NCI-H2081 treated with DMSO at 0.1 percent for 48 hours (cell line): ENCODE measurements at places on chromosomes 2 and 18.

DNA sequence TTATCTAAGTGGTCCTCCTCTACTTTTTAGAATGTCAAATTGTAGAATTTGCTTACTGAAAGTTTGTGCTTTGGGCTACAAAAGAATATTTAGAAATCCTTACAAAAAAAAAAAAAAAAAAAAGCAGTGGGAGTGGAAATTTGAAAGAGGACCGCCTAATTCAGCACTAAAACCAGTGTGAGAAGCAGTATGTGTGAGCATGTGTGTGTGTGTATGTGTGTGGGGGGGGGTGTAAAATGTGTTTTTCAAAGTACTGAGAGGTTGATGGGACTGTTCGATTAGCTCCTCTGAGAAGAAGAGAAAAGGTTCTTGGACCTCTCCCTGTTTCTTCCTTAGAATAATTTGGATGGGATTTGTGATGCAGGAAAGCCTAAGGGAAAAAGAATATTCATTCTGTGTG, at the start of gene VIT:
Gene VIT, plus strand, starts transcription at position 175 of the 400 bp plus-strand sequence. CDS start 19,664 bp downstream, outside the sequence.
- no peak for DNase-seq

DNA sequence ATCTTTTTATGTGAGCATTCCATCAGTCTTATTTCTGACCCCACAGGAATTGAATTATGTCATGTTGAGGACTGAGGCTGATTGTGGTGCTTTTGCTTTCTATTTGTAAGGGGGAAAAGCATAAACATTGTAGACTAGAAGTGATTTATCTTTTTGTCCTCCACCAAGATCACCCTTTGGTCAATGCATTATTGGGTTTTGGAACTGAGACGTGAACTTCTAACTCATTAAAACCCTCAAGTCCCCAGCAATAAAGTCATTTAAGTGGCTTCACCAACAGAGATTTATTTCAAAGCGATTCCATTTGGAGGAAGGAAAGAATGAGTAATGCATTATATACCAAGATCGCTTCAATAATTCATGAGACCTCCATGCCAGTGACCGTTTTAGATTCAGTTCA, 75.5 kb upstream of the TXNDC2 start:
- DNase-seq: no peak

GRCh38 chr18:34772887-34773286, 62.8 kb downstream of the DTNA start:
- DNase-seq: no peak

DNA sequence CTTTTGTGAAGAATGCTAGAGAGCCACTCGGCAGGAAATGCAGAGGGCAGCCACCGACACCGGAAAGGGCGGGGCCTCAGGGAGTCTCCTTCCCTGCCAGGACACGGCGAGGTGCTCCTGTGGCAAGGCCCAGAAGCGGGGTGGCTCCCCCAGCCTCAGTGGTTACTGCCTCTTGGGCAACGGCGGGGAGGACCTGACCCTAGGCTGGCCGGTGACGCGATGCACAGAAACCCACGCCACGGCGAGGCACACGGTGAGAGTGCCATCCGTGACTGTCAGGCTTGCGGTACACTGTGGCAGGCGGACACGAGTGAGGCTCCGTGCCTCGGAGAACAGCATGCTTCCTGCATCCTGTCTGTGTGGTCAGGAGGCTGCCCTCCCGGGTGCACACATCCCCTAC, 47.8 kb downstream of the ZAP70 start:
- DNase-seq: no peak

- DNase-seq: no peak
Observed at GRCh38 chr18:42583283-42583731, 532.2 kb downstream of the RIT2 start.

GRCh38 chr2:138531913-138532312, 30.3 kb downstream of the SPOPL start:
- no peak for DNase-seq

DNA sequence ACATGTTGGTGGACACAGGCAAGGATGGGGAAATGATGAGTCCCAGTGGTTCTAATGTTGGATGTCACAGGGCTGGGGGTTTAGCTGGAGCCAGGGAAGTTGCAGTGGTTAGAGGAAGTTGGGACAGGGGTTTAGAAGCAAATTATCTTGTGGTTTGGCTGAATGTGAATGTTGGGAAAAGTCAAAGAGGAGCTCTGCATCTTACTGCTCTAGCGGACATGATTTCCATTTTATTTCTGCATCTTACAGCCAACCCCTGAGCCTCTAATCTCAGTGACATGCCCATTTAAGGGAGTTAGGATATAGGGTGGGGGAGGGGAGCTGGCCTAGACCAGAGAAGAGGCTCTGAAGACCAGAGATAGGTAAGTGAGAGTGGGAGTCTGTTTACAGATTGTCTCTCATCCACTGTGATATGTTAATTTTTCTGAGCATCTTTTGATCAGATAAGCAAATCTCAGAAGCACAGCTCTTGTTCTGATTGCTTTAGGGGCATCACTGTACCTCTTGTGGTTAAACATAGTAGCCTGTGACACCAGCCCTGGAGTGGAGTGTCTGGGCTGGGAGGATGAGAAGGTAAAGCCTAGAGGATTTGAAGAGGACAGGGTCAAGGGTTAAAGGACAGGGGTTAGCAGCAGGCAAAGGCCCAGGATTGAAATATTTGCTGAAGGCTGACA, 43.6 kb downstream of the SETBP1 start:
- no peak for DNase-seq

DNA sequence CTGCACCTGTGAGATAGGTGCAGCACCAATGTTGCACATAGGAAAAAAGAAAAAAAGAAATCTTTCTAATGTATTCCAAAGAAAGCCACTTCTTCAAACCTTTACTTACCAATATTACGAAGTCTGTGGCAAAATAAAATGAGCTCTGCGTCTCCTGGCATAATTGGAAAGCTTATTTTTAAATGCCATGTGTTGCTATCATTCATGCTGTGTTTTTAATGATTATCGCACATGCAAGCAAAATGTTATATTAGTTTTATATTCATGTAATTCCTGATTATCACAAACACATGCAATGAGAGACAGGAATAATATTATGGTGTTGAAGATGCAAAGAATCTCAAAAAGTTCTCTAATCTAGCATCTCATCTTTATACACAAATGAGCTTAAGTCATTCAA, 47.0 kb upstream of the PARD3B start:
- no peak for DNase-seq

DNA sequence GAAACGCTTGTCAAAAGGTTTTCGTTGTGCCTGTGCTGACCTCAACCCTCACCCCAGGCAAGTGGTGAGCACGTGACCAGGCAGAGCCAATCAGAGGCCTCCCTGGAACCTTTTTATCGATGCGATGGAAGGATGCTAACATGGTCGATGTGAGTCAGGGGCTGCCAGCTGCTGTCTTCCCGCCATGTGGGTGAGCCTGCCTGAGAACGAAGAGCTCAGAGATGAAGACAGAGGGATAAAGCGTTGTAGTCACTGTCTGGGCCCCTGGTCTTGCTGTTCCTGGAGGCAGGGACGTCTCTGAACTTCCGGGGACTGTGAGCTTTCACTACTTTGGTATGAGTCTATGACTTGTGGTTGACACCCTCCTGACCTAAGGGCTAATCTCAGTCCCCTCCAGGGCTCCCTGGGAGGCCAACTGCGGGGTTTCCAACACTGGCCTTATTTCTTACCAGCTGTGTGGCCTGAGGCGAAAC, 18.6 kb downstream of the DNMT3A start:
- DNase-seq: no peak

GRCh38 chr2:63850649-63851048, 9.0 kb downstream of the UGP2 start:
- no peak for DNase-seq

GRCh38 chr2:12167525-12168317, 421.3 kb downstream of the LPIN1 start:
- DNase-seq: no peak

DNA sequence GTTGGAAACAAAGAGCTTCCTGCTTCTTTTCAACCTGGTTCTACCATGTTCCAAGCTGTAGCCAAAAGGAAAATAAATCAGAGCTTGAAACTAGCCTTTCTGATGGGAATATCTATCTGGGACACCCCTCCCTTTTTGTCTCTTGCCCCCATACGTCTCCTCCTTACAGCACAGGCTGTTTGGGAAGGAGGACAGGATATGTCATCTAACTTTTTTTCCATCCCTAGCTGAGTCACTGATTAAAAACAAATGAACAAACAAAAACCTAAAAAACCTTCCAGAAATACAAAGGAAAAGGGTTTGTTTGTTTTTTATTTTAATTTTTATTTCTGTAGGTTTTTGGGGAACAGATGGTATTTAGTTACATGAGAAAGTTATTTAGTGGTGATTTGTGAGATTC, 151.6 kb downstream of the FAM210A start:
- DNase-seq: no peak

GRCh38 chr2:113183264-113183663, 9.5 kb downstream of the PSD4 start:
- DNase-seq: no peak

- no peak for DNase-seq
Observed at GRCh38 chr18:48656582-48656981, 117.8 kb downstream of the CTIF start.

GRCh38 chr2:99695130-99695943, 205.5 kb upstream of the REV1 start:
- DNase-seq: no peak

- no peak for DNase-seq
Observed at GRCh38 chr2:143936848-143937722, 582.8 kb downstream of the ZEB2 start.

DNA sequence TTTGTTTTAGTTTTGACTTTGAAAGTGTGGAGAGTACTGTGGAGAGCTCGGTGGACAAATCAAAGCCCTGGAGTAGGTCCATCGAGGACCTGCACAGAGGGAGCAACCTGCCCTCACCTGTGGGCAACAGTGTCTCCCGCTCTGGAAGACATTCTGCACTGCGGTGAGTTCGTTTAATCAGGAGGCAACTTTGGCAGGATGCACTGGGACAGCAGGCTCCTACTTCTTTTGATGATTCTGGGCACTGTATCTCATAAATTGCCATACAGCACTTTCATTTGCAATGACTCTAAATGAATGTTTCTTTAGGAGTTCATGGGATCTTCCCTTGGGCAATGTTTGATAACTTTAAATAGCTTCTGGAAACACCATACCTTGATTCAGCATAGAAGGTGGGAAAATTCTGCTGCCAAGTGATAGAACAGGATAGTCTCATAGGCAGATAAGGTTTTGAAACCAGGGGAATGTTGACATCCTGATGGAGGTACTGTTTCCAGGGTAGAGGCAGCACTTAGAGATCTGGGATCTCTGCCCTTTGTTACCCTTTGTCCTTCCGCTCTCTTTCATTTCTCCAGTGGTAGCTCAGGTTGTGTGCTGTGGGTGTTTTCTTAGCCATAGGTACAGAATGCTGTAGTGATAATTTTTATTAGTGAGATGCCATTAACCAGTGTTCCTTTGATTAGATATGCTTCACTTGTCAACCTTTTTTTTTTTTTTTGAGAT, 156.2 kb downstream of the PRPF40A start:
- no peak for DNase-seq

GRCh38 chr18:34321066-34321465, 96.4 kb upstream of the NOL4 start:
- DNase-seq: no peak

- no peak for DNase-seq
Observed at GRCh38 chr2:129752176-129752575, 227.3 kb upstream of the RAB6C start.

DNA sequence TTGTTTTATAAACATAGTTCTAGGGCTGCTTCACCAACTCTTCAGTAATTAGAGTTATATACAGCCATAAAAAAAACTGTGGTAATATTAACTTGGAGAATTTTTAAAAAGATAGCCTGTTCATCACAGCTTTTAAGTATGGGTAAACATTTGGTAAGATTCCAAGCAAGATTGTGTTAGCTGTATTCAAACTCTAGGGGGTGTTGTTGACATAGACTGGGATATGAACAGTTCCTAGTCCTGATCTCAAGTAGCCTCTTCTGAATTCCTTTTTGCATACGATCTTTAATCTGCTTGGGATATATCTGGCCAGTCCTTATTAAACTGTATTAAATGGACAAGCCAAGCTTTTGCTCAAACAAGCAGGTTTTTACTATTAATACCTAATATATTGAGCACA, 13.4 kb downstream of the NOP58 start:
- no peak for DNase-seq

DNA sequence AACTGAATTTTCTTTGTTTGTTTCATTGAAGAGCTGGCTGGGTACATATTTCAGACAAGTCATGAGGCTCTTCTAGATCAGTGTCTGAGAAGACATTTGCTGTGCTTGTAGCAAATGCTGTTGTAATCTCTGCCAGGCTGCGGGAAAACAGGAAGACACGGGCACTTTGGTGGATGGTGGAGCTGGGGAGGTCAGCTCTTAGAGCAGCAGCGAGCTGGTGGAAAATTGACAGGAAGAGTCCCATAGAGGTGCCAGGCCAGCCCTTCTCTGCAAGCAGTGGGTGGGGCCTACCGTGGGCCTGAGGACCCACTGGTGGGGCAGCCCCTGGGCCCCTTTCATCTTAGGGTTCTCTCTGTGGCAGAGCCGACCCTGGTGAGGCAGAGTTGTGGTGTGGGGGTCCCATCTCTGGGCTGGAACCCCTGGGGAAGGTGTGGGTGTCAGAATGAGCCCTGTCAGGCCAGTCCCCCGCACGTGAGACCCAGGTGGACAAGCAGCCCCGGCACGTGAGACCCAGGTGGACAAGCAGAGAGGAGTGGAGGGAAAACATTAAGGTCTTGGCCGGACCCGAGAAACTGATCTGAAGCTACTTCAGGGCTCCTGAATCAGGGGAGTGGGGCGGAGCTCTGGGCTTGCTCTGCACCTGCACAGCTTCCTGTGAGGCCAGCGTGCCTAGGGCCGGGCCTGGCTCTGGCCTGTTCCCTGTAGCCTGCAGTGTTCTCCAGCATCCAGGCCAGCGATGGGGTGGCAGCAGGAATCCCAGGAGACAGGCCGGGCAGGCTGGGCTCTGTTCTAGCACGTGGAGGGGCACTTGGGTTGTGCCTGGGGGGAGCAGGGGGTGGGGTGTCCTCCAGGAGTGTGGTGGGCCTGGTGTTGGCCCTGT, 273.5 kb upstream of the HDAC4 start:
- no peak for DNase-seq

GRCh38 chr18:41165625-41166024, 789.4 kb upstream of the PIK3C3 start:
- DNase-seq: no peak

- DNase-seq: no peak
Observed at GRCh38 chr2:191166111-191166755, 15.4 kb upstream of the STAT4 start.

DNA sequence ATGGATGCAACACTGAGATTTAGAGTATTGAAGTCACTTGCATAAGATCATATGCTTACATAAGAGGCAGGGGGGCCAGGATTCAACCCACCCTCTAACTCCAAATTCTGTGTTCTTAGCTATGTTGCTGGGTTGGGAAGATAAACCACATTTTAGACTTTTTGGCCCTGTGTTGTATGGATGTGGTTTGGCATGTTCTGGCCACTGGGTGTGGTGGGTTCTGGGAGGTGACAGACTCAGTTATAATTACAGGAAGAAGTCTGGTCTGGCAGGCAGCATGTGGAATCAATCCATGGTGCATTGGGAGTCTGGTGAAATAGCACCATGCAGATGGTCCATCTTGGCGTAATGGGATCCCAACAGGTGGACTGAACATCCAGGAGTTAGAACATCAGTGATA, 138.9 kb downstream of the LTBP1 start:
- DNase-seq: no peak
